ENCODE measurements at places on chromosomes 5 and 9.

GRCh38 chr5:115785381-115786065 is 30.9 kb downstream of the CDO1 start:
- no peak for DNase-seq

DNA sequence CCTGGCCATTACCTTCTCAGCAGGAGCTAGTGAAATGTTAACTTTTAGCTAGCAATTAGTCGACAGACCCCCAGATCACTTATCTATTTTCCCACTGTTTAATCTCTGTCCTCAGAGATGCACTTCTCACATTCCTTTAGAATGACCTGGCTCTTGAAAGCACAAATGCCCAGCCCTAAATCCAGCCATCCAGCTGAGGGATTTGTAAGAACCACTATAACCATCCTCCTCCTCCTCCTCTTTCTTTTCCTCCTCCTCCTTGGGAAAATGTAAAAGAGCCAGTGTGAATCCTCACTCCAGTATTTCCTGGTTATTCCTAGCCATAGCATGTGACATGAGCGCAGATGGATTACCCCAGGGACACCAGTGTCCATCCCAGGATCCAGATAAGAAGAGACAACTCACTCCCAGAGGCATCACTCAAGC is 124.3 kb downstream of the ENC1 start:
- no peak for DNase-seq

GRCh38 chr5:143427122-143427735 is 23.7 kb upstream of the NR3C1 start:
- DNase-seq: no peak

DNA sequence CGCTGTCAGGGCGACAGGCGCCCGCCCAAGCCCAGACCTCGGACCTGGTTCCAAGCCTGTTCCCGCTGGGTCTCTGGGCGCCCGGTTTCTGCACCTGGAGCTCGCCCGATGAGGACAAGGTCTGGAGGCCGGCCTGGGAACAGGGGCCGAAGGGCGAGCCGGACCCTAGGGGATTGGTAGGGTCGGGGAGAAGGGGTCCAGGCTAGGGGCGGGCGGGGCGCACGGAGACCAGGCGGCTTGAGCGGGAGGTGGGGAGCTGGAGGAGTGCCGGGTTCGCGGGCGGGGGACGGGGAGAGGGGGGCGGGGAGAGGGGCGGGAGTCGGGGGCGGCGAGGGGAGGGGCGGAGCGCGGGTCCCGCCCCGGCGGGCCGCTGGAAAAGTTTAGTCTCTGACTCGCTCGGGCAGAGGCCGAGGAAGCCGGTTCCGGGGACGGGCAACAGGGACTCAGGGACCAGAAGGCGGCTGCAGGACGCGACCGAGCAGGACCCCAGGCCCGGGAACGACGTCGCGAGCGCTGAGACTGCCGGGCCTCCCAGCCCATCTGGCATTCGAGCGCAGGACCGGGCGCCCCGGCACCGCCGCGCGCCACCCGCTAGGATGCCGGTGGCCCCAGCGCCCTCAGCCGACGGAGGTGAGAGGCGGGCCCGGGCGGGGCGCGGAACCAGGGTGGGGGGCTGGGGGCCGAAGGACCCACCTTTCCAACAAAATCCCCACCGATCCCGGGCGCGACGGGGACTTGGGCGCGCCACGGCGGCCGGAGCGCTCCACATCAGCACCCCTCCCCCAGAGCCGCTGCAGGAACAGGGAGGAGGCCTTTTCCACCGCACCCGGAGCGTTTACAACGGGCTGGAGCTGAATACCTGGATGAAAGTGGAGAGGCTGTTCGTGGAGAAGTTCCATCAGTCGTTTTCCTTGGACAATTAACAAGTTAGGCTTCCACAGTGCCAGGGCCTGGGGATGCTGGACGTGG is at the start of gene S1PR3:
S1PR3 (plus strand) TSS at position 403 of the 969 bp plus-strand sequence. CDS start 9,733 bp downstream, outside the sequence.
- no peak for DNase-seq

DNA sequence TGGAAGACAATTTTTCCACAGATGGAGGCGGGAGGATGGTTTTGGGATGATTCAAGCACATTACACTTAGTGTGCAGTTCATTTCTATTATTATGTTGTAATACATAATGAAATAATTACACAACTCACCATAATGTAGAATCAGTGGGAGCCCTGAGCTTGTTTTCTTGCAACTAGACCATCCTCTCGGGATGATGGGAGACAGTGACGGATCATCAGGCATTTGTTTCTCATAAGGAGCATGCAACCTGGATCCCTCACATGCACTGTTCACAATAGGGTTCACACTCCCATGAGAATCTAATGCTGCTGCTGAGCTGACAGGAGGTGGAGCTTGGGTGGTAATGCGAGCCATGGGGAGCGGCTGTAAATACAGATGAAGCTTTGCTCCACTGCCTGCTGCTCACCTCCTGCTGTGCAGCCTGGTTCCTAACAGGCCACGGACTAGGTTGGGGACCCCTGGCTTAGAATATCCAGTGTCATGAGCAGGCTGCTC is 1.6 kb downstream of the STKLD1 start:
- no peak for DNase-seq
